ENCODE measurements at places on chromosomes 5 and 9.
A peak's percentile ranks its signal among the peaks of the same experiment; 100 is the strongest.

DNA sequence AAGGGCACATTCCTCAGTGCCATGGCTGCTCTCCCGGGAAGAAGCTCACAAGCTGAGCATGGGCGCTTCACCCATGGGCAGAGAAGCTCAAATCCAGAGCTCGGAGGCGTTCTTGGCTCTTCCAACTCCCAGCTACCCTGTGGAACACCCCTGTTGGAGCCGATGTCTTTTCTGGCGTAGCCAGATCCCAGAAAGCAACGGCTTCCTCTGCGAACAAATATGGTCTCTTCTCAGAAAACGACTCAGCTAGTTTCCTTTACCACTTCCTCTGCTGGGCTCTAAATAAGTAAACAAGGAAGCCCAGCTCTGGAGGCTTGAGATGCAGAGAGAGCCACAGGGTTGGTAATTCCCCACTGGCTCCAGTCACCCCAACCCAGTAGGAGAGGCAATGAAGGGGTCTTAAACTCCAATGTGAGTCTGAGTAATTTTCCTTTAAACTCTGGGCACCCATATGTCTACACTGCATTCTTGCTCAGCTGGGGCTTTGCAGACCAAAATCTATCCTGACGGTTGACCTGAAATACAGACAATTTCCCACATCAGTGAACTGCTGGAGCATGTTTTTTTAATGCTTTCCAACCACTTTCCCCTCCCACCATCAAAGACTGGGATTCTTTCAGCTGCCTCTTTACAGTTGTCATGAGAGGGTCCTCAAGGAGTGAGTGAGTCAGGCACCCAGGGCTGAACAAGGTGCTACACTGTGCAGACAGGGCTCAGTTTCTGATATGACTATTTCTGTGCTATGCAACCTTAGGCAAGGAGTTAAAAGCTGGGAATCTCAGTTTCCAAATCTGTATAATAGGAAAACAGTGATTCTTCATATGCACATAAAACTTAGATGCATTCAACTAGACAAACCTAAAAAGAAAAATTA lies at the start of gene LCP2:
LCP2 (minus strand) TSS at position 189 of the 874 bp plus-strand sequence; CDS start at position 23, 166 bp downstream.
- DNase-seq = peak; percentile 84

GRCh38 chr5:1593903-1594356 lies 70.2 kb upstream of the LPCAT1 start:
- DNase-seq = no peak

- peak; percentile 61 for DNase-seq
Measured at GRCh38 chr5:170638454-170639220, 134.8 kb downstream of the KCNIP1 start.

DNA sequence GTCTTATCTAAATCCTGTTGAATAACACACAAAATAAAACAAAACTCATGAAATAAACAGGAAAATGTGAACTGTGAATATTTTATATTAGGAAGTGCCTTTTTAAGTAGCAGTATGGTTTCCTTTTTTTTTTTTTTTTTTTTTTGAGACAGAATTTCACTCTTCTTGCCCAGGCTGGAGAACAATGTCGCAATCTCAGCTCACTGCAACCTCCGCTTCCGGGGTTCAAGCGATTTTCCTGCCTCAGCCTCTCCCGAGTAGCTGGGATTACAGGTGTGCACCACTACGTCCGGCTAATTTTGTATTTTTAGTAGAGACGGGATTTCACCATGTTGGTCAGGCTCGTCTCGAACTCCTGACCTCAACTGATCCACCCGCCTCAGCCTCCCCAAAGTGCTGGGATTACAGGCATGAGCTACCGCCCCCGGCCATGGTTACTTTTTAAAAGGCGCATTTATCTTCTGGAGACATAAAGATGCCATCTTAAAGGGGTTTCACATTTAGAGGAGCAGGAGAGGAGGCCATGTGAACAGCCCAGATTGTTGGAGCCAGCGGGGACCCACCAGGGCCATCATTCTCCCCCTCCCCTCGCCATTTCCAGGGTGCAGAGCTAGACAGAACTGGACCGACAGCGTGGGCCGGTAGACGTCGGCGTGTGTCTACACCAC lies 64.1 kb downstream of the ROR2 start:
- DNase-seq = no peak

DNA sequence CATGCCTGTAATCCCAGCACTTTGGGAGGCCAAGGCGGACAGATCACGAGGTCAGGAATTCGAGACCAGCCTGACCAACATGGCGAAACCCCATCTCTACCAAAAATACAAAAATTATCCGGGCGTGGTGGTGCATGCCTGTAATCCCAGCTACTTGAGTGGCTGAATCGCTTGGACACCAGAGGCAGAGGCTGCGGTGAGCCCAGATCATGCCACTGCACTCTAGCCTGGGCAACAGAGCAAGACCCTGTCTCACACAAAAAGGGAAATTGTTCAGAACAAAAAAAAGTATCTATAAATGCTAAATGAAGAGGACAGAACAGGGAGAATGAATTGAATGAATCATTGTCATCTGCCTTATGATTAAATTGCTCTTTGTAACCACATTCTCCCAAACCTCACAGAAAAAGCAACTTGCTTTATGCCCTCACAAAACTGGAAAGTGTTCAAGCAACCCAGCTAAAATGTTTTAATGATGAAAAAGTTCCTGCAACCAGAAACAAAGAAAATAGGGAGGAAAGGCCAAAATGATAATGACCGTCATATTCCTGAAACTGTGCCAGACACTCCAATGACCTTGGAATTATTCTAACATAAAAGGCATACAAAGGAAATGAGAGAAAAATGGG lies 83.7 kb downstream of the SERINC5 start:
- DNase-seq = no peak

DNA sequence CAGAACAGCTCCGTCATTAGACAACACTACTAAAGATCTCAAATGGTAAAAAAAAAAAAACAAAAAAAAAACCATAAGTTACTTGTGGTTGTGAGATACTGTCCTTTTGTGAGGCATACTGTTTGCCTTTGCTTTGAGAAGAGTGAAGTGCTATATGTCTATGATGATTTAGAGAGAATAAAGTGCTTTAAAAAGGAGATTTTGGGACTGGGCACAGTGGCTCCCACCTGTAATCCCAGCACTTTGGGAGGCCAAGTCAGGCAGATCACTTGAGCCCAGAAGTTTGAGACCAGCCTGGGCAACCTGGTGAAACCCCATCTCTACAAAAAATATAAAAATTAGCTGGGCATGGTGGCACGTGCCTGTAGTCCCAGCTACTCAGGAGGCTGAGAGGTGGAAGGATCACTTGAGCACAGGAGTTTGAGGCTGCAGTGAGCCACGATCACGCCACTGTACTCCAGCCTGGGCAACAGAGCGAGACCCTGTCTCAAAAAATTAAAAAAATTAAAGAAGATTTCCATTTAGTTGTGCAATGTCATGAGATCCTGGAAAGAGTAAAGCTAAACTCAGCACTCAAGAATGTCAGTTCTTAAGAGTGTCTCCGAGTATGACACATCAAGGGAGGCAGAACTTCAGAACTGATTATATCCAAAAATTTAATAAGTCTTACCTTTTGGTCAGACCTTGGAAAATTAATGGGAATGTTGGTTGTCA lies 87.3 kb downstream of the PRDM6 start:
- DNase-seq = no peak

DNA sequence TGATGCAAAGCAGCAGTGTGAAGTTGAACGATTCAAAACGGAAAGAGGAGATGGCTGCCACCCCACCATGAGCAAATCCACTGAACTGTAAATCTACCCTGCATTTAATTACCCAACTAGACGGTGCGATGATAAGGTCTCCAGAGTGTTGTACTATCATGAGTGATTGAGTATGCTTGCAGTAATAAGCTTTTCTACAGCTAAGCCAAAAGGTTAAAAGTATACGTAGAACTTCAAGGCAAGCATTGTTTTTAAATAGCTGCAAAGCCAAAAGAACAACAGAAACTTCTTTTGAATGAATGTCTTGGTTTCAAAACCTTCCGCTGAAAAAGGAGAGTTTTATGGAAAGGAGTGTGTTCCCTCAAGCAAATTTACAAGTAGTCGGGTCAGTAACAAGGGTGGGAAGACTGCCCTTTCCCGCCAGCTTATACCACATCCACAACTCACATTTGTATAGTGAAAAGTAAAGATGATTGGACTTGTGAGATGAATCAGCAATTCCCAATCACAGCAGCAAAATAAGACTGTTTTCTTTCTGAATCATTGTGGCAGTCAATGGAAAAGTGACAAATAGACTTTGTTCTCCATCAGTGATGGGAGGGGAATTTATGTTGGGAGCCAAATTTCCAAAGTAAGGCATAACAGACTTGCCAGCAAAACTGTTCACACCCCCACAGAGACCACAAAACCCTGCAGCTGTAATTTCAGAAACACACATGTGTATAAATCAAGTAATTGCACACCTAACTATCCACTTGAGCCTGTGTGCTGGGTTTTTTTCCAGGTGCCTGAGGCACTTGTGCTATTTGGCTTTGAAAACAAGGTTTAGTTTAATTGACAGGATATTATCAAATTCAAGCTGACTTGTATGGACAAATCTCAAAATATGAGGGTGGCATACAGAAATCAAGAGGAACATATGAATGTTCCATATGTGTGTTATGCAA lies 407.7 kb upstream of the GRAMD2B start:
- DNase-seq = no peak

- DNase-seq = peak; percentile 77
Measured at GRCh38 chr5:176660860-176661641, 13.8 kb downstream of the TSPAN17 start.

DNA sequence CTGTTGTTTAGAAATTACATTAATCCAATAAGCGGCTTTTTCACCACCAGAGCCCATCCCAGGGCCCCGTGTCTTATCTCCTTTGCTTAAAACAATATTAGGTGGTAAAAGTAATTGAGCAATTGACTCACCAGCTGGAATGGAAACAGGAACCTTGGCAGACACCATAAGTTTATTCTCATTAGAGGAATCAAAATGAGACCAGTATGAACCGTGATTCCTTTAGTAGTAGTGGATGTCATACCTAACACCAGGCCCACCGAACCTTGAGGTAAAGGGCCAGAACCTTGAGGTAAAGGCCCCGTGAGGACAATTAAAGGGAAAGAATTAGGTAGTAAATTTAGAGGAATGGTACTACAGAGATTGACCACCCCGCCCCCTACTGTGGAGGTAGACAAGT lies 16.5 kb downstream of the HSDL2 start:
- DNase-seq = no peak

All from activated CD4-positive, alpha-beta T cell treated with anti-CD3 and anti-CD28 coated beads, Interleukin-2, amount 50 U/mL, for 16 hours (primary cell).